ENCODE measurements at places on chromosomes 5 and 9.
A peak's percentile ranks its signal among the peaks of the same experiment; 100 is the strongest.

DNA sequence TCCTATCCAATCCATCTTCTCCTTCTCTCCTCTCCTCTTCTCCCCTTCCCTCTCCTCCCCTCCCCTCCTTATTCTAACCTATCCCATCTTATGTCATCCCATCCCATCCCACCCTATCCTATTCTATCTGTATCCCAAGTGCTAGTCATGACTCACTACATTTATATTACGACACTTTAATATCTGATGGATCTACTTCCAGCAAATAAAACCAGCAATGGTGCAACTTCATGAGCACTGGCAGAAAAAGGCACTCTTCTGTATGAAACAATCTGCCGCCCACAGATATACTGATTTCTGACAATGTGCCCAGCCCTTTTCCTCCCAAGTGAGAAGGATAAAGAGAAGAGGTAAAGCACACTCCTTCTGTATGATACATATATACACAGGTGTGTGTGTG is 86.6 kb upstream of the ANKH start:
- DNase-seq: no peak

DNA sequence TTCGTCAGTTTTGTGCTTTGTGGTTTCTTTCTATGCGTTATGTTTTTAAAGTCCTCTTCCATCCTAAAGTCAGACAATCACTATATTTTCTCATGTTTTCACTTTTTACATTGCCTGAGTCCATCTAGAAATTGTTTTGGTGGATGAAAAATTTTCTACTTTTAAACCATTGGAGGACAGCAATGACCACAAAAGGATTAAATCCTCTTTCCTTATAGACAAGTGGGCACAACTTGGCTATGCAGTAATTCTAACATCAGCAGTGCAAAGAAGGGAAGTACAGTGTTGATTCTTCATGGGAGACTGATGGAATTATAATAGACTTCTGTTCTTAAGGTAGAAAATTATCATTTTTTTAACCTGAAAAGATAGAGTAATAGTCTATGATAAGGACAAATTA is 75.5 kb downstream of the PALM2AKAP2 start:
- DNase-seq: no peak

DNA sequence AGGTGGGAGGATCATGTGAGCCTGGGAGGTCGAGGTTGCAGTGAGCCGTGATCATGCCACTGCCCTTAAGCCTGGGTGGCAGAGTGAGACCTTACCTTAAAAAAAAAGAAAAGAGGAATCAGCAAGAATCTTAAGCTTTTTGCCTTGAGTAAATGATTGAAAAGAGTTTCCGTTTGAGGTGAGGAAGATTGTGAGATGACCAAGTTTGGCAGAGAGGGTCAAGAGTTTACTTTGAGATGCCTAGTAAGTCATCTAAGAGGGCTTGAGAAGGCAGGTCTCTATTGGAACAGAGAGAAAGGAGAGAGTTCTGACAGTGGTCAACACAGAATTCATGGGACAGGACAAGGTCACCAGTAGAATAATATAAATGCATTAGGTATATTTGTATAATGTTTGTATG is 572.1 kb downstream of the TLE4 start:
- no peak for DNase-seq

DNA sequence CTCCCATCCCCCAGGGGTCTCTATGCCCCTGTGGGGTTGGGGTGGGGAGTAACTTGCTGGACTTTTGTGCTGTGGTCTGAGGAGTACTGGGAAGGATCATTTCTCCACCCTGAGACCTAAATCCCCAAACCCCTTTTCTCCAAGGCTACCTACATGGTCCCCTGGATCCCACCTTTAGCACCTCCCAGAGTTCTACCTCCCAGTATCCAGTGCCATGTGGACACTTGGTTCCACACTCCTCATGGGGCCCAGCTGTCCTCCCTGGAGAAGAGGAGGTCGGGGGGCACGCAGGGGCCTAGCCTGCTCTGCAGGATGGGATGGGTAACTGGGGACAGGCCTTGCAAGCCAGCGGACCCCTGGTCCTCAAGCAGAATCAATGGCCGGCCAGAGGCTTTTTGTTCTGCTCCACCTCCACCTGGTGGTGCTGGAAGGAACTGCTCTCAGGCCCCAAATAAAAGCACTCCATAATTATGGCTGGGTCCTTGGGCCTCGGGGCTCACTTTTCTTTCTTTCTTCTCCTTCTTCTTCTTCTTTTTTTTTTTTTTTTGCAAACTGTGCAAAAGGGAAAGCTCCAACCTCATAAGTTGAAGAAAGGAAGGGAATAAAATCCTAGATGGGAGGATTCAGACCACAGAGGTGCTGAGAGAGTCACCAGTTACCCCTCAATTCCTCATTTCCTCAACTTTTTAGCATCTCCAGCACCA is 68.4 kb downstream of the PSD2 start:
- peak; percentile 27 for DNase-seq

GRCh38 chr5:149324641-149325040 is 20.7 kb upstream of the GRPEL2 start:
- DNase-seq: no peak

DNA sequence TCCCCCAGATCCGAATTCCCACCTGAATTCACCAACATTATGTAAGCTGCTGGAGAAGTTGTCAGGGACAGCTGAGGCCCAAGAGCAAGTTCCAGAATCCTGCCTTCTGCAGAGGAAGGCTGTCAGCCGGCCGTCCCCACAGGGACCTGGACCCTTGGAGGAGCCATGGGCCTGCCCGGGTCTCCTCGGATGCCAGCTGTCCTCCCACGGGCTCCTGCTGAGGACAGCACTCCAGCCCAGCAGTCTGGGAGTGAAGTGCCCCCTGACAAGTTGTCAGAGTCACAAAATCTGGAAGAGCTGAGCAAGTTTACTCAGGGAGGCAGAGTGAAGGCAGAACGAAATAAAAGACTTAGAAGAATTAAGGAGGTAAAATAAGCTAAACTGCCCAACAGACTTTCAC is 192.5 kb upstream of the DAPK1 start:
- no peak for DNase-seq

DNA sequence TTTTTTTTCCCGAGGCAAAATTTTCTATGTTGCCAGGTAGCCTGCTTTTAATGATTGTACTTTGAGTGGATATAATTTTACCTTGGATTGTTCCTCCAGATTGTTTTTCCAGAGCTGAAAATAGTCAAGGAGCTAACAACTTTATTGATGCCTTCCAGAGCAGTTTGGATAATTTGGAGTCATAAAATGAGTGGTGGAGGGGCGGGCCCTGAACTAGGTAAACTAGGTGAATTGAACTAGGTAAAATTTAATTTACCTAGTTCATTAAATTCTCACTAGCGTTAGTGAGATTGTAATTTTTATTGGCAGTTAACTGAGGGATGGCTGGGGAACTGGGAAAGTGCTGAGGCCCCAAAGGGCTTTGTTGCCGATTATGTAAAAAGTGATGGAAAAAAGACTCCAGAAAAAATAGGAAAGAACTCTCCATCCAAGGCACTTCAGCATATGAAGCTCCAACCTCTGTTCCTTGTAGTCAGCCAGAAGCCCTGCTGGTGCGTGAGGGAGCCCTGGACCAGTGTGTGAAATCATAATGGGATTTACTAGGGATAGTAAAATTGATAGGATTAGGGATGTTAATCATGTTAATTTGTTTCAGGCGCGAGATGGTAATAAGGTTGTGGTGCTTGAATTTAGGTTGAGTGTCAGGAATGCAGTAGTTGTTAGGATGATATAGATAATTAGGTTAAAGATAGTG is 1.7 kb downstream of the DNAJC25 start:
- DNase-seq: no peak

- no peak for DNase-seq
Measured at GRCh38 chr5:7686794-7687193, 164.1 kb downstream of the CFAP90 start.

DNA sequence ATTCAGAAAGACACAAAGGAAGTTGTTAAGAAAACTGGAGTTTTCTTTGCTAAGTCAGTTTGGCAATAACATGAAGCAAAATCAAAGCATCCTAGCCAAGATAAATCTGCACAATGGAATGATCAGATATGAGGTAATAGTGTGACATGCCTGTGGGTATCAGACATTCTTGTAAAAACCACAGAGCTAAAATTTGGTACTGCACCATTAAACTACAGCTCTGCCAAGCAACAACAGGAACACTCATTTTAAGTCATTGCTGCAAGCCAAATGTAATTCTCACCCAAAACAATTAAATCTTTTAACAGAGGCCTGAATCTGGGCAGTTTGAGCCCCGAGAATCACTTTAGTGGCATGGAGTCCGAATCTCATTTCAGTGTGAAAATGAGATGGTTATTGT is 96.6 kb downstream of the VCAN start:
- DNase-seq: no peak

GRCh38 chr9:21265421-21266189 is 25.8 kb upstream of the IFNA14 start:
- no peak for DNase-seq

DNA sequence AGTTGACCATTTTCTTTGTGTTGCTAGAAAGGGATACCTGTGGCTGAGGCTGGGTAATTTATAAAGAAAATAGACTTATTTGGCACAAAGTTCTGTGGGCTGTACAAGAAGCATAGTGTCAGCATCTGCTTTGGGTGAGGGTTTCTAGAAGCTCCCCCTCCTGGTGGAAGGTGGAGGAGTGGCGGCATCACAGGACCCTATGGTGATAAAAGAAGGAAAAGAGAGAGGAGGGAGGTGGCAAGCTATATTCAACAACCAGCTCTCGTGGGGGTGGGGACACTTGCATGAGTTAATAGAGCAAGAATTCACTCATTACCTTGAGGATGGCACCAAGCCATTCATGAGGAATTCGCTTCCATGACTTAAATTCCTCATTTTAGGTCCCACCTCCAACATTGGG is 2041.4 kb upstream of the CDH9 start:
- DNase-seq: no peak
